ENCODE measurements at places on chromosomes 12 and 14. TPM values are rescaled to one million over a fixed set of nuclear protein-coding genes. Genes with fewer than 3 reads are reported as not detected.

DNA sequence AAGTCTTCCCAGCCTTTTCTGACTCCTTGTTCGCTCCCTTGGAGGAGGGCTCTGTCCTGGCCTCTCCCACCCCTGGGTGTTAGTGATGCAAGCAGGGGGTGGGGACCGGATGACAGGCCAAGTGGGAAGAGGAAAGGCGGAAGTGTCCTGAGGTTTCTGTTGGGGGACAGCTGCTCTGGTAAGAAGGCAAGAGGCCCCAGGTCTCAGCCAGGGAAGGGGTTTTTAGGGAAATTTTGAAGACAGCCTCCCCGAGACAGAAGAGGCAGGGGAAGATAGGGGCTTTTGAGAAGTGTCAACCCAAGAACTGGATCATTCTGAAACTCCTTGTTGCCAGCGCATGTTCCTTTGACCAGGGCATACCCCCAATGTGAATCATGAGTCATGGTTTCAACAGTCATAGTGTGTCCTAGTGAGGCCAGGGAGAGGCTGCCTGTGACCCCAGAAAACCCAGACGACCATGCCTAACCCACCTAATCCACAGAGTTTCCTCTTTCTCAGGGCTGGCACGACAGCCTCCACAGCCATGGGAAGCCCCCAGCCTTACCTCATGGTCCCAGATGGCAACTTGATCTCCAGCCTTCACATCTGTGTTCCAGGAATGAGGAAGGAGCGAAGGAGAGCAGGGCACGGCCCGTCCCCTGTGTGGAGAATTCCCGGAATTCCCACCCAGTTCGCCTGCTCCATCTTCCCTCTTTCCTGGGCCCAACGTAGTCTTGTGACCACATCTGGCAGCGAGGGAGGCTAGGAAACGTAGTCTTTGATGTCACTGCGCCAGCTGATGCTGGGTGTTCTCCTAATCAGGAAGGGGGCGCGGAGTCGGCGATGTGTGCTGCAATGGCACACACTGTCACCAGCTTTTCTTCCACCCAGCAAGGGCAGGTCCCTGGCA is 4.9 kb upstream of the GPR132 start:
- DNase-seq = no peak

DNA sequence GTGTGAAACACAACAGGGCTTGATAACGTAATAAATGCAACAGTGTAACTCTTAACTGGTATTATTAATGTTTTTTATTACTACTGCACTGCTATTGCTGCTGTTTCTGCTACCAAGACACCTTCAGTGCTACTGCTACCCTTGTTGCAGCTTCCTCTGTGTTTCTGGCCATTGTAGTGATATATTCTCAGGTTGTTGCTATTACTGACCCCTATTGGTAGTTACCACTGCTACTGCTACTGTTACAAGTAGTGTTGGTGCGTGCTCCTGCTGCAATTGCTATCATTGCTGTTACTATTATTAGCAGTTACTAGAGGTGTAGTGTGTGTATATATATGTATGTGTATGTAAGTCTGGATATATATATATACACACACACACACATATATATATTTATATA is 87.2 kb upstream of the PTPRB start:
- no peak for DNase-seq

GRCh38 chr12:2722806-2723205 is 72.0 kb upstream of the FKBP4 start:
- no peak for DNase-seq

GRCh38 chr12:108479364-108480070 is 35.6 kb upstream of the FICD start:
- DNase-seq = no peak

GRCh38 chr14:96243785-96244184 is 12.2 kb upstream of the BDKRB1 start:
- no peak for DNase-seq

- no peak for DNase-seq
Measured at GRCh38 chr14:103031566-103031911, 25.8 kb downstream of the CDC42BPB start.

DNA sequence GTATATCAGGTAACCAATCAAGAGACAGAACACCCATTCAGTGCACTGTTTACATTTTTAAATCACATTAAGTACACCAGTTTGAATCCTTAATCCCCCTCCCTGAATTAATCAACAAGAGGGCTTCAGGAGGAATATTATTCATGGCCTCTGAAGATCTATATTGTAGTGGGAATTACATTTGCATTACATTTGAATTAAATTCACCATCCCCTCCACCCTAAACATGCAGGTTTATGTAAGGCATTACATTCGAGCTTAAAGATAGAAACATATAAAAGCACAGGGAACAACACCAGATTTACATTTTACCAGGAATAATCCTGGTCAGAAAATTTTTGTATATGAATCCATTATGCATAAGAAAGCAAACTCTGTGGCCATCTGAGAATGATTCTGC is 197.8 kb upstream of the KITLG start:
- DNase-seq = no peak

GRCh38 chr14:64762044-64763034 is 58.1 kb downstream of the PLEKHG3 start:
- peak; percentile 51 for DNase-seq

- DNase-seq = no peak
Measured at GRCh38 chr12:76313299-76313698, 34.9 kb downstream of the BBS10 start.

DNA sequence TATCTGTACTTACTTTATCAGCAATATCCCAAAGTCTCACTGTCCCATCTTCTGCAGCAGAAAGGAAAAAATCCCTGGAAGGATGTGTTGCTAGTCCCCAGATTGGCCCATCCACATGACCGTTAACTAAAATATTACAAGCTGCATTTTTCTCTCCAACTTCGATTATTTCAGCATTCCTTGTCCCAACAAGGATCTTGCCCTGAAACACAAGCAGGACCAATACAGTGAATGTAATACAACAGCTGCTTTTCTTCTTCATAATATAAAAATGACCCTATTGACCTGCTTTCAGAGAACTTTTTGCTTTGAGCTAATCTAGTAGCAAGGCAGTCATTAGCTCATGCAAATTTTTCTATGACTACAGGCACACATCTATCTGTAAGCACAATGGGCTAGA is 58.3 kb downstream of the ZC3H14 start:
- DNase-seq = no peak

DNA sequence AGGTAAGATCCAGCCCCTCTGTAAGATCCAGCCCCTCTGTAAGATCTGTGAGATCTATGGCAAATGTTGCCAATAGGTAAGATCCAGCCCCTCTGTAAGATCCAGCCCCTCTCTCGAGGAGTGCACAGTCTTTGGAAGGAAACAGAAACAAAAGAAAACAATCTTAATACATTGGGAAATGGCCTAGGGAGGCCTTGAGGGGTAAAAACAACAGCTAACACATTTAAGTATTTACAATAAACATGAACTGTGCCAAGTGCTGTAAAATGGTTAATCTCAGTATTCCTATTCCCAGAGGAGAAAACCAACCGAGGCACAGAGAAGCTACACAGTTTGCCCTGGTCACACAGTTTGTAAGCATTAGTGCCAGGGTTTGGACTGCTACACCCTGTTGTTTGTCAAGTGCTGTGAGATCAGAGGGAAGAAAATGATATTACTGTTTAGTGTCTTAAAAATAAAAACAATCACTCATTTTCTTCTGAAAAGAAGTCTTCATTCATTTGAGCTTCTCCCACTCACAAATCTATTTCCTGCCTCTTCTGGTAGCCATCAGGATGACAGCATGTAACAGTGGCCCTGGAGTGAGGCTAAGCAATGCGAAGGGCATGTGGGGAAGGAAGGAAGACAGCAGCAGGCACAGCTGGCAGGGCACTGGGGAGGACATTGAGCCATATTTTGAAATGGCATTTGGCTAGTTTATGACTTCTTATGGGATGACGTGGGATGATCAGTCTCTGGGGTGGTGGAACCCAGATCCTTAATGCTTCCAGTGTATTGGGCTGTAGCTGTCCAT is 118.7 kb upstream of the PTPRQ start:
- DNase-seq = no peak

GRCh38 chr12:4307593-4308333 is 13.2 kb upstream of the TIGAR start:
- peak; percentile 20 for DNase-seq

KLHDC2 gene
- 28.6 TPM for total RNA-seq

MPHOSPH9 gene
- 31.3 TPM for total RNA-seq

DNAJC22 gene
- total RNA-seq = 0.48 TPM

TGM1 gene
- total RNA-seq = 0.64 TPM

KRT82 gene
- not detected for total RNA-seq

TSPAN19 gene
- 0.35 TPM for total RNA-seq

Measured in glomerular endothelial cell (primary cell).